ENCODE measurements at places on chromosomes 7 and 10.
A peak's percentile ranks its signal among the peaks of the same experiment; 100 is the strongest.

DNA sequence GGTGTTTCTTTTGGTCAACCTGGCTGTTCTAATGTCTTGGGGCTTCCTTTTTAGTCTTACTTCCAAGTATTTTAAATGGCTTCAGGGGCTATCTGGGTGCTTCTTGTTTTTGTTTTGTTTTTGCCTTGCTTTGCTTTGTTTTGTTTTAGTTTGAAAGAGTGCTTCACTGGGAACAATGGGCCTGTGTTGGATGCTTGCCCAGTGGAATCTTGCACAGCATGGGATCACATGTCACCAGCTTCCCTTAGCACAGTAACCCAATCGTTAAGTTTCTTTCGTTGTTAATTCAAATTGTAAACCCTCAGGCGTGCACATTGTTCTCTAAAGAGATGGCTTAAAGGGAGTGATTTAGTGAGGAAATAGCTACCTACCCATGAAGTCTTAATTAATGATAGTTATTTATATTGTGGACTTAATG is 8.9 kb downstream of the COL17A1 start:
- no peak for DNase-seq

GRCh38 chr10:17507538-17507937 is 53.1 kb upstream of the ST8SIA6 start:
- DNase-seq, result no peak

DNA sequence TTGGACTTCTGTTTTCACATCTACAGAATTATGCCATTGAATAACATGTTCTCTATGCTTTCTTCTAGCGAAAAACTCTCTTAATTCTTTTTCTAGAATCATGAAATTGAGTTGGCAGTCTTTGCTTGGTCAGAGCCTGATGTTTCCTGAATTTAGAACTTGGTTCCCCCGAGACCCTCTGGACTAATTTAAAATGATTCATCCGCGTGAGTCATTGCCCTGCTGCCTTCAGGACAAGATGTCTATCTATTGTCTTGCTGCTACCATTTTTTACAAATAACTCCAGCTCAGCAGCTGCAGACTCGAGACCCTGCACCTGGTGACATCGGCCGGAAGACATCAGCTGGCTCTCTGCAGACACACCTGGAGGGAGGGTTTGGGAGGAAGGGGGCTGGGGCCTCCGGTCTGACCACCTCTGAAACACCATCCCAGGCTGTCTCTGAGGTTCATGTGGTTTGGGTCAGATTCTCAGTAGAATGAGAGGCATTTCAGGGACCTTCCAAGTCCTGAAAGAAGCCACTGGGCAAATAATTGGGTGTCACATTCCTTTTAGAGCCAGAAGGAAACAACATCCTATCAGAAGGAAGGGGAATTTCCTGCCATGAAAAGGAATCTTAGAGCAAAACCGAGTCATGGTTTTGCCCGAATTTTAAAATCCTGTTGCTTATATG is 20.9 kb upstream of the KLF6 start:
- DNase-seq, result peak; percentile 68

DNA sequence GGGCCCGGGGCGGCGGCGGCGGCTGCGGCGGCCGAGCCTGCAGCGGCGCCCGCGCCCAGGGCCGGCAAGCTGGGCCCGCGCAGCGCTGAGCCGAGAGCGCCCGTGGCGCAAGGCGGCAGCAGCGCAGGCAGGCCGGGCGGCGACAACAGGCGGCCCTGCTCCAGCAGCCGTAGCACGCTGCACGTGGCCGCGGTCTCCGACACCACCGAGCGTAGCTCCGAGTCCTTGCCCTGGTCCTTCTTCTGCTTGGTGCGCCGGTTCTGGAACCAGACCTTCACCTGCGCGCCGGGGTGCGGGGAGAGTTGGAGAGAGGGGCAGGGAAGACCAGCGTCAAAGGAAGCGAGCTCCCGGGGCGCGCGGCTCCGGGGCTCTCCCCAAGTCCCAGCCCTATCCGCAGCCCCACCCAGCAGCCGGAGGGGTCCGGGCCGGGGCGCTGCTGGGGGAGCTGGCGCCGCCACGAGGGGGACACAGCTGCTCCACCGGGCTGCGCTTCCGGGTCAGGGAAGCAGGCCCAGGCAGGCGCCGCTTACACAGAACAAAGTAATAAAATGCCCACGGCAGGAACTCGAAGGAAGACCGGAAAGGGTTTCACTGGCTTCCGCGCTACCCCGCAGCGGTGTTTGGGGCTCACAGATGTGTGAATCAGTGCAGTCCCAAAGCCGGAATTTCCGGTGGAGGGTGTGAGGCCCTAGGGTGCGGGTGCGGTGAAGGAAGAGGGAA is 3.6 kb downstream of the VAX1 start:
- peak; percentile 44 for DNase-seq

GRCh38 chr10:86217371-86218080 is 149.1 kb downstream of the GRID1 start:
- DNase-seq, result no peak

DNA sequence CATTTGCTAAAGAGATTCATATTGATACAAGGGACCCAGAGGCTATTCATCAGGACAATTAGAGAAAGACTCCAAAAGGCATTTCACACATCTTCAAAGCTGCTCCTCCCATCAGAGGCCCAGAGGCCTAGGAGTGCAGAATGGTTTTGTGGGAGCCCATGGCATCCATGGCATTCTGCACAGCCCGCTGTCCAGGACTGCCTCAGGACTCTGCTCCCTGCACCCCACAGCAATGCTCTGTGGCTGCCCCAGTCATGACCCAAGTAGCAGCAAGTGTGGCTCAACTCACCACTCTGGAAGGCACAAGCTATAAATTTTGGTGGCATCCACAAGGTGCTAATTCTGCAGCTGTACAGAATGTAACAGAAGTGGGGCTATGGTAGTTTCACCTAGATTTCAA is 38.5 kb downstream of the ZNF438 start:
- DNase-seq, result no peak

GRCh38 chr7:36144189-36144588 is 8.9 kb upstream of the EEPD1 start:
- DNase-seq, result no peak

GRCh38 chr10:29302499-29302898 is 13.6 kb downstream of the LYZL1 start:
- no peak for DNase-seq

- DNase-seq, result no peak
These were observed 3.6 kb upstream of the PTTG1IP2 start for GRCh38 chr7:90465816-90466215.

DNA sequence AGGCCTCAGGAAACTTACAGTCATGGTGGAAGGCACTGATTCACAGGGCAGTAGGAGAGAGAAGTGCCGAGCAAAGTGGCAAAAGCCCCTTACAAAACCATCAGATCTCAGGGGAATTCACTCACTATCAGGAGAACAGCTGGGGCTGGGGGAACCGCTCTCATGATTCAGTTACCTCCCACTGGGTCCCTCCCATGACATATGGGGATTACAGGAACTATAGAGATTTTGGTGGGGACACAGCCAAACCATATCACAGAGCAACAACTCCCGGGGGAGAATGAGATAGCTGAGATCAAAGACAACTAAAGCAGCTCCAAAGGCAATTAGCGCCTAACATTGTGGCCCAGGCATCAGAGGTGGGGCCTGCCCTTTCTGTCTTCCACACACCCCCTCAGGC is 85.4 kb upstream of the VOPP1 start:
- no peak for DNase-seq

DNA sequence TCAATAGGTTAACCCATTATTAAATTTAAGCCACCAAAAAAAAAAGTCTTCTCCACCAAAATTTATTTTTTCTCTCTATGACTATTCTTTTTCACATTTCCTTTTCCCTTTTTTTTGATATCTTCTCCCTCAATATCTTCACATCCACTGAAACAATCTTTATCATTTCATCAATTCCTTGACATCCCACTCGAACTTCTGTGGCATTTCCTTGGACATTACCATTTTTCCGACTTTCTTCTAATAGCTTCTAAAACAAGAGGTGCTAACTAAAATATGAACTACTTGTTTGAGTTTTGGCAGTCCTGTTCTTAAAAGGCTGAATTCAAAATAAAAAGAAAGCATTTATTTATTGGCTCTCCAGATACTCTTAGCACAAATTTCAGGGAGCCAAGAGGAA is 684 bp upstream of the CTNNA3 start:
- DNase-seq, result no peak

DNA sequence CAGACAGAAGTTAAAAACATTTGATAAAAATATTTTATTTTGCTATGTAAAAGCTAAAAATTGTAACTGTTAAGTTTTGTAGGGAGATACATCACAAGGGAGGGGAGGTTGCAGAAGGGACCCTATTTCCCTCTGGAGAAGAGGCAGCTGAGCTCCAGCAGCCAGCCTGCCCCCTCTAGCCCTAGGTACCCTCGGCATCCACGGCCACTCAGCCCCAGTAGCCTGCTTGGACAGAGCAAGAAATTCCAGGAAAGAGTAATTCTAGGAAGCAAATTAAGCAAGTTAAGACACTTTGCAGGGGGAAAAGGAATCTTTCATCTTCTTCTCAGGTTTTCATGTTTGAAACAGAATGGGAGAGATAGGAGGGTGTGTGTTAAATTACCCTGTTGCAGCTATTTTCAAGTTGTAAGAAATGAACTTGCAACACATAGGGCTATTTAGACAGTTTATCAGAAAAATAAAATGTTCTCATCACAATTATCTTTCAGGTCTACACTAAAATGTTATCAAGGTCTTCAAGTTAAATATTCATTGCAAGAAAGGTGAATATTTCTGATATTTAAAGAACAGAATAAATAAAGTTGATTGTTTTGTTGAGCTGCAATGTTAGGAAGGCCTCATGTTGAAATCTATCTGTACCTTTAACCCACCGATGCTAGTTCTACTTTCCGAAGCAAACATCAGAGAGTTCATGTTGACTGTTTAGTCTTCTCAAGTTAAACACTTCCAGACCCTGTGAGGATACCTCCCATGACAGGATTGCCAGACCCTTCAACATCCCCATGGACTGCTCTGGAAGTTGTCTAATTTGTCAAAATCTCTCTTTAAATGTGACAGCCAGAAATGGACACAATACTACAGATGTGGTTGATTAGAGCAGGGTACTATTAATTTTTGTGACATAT is 5.5 kb downstream of the SGCE start:
- no peak for DNase-seq

GRCh38 chr10:27621461-27621860 is 117.4 kb downstream of the RAB18 start:
- DNase-seq, result no peak

DNA sequence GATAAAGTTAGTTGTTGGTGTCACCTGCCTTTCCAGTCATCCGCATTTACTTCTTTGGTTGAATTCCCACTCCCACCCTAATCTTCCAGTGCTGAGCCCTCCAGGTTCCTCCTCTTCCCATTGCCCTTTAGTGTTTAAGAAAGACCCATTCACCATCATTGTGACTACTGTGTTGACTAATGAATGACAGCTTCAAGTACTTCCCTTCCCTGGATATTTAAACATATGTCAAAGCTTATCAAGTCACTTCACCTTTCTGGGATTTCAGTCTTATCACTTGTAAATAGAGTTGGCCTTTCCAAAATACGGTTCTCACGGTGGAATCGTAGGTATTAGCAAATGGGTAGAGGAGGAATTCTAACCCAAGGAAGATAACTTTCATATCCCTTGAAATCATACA is 201.6 kb upstream of the SVIL start:
- no peak for DNase-seq

DNA sequence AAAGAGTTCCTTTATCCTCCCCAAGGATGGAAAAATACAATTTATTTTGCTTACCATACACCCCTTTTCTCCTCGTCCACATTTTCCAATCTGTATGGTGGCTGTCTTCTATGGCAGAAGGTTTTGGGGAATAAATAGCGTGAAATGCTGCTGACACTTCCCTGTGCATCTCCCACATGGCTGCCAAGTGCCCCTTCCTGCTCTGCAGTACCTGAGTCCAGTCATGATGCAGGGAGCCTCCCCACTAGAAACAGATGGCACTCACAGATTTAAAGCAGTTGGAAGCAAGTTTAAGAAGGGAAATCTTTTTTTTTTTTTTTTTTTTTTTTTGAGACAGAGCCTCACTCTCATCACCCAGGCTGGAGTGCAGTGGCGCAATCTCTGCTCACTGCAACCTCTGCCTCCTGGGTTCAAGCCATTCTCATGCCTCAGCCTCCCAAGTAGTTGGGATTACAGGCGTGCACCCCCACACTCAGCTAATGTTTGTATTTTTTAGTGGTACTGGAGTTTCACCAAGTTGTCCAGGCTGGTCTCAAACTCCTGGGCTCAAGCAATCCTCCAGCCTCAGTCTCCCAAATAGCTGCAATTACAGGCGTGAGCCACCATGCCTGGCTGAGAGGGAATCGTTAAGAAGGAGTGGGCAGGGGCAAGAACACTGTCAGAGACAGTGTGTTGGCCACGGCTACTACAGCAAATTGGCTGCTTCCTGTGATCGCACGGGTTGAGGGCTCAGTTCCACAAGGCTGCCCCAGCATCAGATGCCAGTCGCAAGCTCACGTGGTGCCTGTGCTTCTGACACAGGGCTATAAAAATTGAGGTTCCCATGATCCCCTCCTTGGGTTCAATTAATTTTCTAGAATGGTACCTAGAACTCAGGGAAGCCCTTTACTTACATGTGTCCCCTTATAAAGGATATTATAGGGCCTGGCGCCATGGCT is 5.3 kb upstream of the PILRA start:
- peak; percentile 52 for DNase-seq

DNA sequence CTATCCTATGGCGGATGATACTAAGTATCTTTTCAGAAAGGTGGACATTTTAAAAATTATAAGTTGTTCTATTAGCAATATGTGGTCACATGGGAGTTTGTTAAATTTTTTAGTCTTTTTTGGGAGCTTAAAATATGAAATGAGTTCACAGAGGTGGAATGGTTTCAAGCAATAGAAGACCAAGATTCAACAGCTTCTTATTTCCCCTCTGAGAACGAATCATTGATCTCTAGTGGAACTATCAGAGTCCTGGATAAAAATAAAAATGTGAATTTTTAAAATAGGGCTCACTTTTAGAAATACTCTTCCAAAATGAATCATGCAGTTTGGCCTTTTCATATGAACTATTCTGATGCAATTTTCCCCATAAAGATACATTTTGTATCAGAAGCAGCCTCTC is 467.7 kb upstream of the KLF6 start:
- DNase-seq, result no peak

DNA sequence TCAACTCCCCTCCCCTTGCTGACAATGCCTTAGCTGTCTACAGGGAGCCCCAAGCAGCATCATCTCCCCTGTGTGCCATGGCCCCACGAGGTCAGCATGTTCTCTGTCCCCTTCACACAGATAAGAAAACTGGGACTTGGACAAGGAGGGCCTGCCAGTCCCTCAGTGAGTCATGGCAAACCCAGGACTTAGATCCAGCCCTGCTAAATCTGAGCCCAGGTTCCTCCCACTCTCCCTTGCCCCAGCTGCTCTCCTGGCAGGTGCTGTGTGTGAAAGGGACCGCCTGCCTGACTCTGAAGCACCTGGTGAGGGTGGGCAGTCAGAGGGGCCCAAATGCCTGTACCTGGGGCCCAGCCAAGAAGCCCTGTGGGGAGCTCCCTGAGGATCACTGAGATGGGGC is 7.4 kb downstream of the CRHR2 start:
- DNase-seq, result no peak

GRCh38 chr7:148021507-148022045 is 569.0 kb upstream of the C7orf33 start:
- DNase-seq, result no peak

DNA sequence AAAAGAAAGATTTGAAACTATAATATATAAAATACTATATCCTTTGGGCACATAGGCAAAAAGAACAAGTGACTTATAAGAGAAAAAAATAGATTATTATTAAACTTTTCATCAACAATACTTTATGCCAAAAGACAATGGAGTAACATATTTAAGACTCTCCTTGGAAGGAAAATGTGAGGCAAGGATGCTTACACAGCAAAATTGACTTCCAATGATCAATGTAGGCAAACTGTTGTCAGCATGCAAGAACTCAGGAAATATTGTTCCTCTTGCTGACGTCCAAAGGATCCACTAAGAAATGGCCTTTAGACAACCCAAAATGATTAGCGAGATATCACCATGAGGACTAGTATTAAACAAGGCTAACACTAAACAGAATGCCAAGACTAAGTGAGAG is 22.9 kb upstream of the LMOD2 start:
- no peak for DNase-seq

All from hematopoietic multipotent progenitor cell treated with erythropoietin and hydrocortisone succinate and interleukin-3 and kit ligand, for 4 days (in vitro differentiated cells).